ENCODE measurements at places on chromosomes 16 and 17.

- peak; percentile 87 for DNase-seq
Observed at GRCh38 chr16:25033852-25034251, 18.7 kb upstream of the ARHGAP17 start.

DNA sequence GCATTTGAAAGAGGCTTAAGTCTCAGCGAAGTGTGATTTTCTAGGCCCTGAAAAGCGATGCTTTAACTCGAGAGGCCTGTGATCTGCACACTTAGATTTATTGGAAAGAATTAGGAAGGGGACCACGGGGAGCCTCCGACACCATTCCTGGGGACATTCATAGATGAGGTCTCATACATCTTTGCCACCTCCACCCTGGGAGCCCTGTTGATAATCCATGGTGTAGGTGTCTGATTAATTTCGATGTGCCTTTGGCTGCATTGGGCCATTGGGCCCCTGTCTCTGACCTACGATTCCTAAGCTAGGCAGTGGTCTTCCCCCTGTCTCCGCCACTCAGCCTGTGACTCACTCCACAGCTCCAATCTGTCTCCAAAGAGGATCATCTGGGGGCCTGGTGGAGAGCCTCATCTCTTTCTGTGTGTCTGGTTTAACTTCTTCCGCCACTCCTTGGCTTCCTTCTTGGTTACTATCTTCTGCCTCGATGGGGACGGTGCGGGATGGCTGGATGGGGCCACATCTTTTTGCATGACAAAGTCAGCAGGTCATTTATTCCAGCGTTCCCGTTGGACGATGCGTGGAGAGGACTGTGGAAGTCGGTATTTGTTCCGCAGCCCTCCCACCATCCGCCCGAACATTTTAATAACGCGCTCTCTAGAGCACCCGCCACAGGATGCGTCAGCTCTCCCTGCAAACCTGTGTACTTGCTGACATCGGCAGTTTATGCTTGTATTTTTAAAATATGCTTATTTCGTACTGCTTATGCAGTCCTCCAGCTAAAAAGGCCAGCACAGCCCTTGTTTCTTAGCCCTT lies 109.3 kb downstream of the IRX3 start:
- no peak for DNase-seq

GRCh38 chr17:18182978-18183333 lies 672 bp upstream of the ALKBH5 start:
- no peak for DNase-seq

DNA sequence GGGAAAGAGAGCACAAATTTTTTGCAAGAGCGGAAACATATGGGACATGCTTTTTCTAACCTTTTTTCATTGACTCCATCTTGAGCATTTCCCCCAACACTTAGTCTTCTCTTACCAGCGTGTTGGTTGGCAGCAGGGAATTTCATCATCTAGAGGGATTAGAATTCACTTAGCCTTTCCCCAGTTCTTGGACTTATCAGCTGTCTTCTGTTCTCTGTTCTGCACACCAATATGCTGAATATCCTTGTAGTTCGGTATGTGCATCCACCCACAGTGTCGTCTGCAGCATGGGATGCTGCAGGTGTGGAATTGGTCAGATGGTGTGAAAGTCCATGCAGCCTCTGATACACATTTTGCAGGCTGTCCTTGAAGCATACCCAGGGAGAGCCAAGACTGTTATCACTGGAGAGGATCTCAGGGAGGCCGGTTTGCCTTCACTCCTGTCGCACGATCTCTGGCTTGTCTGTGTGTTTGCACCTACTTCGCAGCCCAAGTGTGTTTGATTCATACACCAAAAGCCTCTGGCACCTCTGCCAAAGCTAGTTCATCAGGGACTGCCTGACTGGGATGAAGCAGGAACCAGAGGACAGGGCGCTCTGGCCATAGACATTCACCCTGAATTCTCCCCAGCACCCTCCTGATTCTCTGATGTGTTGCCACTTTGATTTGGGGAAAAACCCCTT lies 93.3 kb downstream of the SOCS1 start:
- no peak for DNase-seq

GRCh38 chr16:87728026-87728425 lies 37.8 kb downstream of the KLHDC4 start:
- DNase-seq, result peak; percentile 88

DNA sequence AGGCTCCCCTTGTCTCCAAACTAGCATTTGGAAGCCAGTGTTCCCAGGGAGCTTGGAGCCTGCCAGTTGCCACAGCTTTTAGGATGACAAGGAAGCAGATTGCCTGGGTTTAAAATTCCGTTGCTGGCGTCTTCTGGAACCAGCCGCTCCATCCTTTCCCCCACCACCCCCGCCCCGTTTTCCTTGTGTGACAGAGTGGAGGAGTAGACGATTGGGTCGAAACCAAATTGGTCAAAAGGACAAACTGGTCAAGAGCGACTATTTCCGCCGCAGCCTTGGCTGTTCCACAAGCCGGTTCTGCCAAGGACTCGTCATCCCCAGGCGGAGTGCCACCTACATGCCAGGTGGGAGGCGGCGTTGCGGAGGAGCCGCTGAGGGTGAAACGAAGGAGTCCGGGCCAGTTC lies 91.1 kb downstream of the RPA1 start:
- DNase-seq, result no peak

DNA sequence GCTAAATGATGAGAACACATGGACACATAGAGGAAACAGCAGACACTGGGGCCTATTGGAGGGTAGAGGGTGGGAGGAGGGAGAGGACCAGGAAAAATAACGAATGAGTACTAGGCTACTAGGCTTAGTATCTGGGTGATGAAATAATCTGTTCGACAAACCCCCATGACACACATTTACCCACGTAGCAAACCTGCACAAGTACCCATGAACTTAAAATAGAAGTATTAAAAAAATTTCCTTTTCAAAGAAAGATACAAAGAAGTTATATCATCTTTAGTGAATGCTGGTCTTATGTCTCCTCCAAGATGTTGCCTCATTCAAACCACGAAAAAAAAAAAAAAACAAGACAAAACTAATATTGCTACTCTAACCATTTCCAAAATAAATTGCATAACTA lies 31.7 kb downstream of the MBTD1 start:
- peak; percentile 79 for DNase-seq

GRCh38 chr17:43988301-43988700 lies 16.1 kb upstream of the NAGS start:
- DNase-seq, result no peak

DNA sequence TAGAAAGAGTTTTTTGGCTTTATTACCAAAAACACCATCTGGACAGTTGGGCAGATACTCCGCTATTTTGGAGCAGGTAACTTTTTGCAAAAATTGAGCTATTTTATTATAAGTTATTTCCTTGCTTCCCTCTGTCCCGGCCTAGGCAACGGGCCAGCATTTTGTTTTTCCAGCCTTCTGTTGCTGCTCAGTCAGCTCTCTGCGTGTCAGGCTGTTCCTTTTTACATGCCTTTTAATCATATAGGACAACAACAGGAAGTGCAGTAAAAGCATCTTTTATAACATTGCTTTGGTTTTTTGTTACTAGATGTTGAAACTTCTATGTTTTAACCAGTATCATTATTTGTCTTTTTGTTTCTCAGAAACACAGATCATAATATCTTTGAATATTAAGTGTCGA lies 30.4 kb downstream of the PPM1D start:
- DNase-seq, result peak; percentile 67

DNA sequence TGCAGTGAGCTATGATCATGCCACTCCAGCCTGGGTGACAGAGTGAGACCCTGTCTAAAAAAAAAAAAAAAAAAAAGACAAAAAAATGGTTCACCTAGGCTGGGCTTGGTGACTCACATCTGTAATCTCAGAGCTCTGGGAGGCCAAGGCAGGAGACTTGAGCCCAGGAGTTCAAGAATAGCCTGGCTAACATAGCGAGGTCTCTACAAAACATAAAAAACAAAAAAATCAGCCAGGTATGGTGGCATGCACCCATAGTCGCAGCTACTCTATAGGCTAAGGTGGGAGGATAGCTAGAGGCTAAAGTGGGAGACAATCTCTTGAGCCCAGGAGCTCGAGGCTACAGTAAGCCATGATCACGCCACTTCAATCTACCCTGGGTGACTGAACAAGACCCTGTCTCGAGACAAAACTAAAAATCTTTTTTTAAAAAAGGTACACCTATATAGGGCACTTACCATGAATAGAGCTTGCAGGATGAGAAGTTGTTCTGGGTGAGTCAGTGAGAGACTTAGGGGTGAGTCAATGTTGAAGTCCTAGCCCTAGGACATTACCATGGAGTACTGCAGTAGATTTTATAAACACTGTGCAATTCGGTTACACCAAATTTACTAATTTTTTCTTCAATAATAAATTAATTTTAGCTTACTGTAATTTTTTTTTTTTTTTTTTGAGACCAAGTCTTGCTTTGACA lies 19.0 kb downstream of the USP32 start:
- DNase-seq, result peak; percentile 92

DNA sequence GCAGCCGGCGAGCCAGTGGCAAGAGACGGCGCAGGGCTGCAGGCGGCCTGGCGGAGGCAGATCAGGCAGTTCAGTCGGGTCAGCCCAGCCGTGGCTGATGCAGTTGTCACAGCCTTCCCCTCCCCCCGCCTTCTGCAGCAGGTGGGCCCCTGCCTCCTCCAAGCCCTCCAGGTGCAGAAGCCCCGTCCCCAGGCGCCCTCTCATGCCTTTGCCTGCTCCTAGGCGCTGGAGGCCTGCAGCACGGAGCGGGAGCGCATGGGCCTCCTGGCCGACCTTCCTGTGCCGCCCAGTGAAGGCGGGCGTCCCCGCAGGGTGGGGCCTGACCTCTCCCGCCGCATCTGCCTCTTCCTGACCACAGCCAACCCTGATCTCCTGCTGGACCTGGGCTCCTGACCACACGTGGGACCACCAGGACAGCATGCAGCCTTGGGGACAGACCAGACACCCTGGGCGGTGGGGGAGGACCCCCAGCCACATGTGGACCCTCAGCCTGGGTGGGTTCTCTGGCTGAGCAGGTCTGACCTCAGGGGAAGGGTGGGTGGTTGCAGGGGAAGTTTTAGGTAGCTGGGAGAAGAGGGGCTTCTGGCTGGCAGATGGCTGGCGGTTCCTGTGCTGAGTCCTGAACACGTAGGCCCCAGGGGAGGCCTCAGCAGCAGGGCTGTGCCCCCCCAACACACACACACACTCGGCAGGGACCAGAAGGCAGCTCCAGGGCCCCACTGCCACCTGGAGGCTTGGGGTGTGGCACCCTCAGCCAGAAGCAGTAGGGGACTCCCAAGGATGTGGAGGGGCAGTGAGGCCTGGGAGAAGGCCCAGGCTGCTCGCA lies 3.1 kb upstream of the MRPS34 start:
- DNase-seq, result no peak

DNA sequence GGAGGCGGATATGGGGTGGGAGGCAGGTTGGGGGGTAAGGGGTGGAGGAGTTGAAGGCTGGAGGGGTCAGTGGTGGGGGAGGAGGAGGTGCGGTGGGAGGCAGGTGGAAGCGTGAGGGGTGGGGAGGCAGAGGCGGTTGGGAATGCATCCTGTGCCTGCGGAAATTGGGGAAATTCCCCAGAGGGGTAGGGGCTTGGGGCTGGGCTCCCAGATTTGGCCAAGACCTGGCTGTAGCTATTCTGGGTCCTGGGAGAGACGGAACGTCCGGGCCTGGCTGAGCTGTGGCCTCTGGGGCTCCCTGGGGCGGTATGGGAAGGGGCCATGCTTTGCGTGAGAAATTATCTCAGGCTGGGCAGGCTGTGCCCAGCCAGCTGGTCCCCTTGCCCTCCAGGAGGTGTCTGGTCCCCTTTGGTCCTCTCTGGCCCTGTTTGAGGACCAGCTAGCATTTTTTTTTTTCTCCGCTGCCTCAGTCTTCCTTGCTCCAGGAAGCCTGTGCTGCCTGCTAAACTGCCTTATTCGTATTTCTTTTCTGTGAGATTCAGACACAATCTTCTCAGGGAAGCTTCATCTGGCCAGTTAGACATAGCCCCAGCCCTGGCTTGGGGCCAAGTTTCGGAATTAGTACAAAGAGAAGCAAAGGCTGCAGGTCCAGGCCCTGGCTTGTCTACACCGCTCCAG lies 7.3 kb upstream of the TRPV2 start:
- peak; percentile 69 for DNase-seq

DNA sequence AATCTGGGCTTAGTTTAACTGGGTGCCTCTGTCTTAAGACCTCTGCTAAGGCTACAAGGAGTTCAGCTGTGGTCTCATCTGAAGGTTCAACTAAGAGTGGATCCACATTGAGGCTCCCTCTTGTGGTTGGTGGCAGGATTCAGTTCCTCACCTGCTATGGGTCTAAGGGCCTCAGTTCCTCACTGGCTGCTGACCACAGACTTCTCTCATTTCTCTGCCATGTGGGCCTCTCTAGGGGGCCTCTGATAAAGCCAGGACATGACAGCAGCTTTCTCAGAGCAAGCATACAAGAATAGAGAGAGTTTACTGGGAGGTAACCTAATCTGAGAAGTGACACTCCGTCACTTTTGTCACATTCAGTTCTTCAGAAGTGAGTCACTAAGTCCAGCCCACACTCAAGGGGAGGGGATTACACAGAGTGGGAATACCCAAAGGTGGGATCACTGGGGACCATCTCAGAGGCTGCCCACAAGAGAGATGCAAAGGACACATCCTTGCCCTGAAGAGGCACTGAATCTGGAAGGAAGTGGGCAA lies 19.2 kb upstream of the ABAT start:
- DNase-seq, result peak; percentile 60

DNA sequence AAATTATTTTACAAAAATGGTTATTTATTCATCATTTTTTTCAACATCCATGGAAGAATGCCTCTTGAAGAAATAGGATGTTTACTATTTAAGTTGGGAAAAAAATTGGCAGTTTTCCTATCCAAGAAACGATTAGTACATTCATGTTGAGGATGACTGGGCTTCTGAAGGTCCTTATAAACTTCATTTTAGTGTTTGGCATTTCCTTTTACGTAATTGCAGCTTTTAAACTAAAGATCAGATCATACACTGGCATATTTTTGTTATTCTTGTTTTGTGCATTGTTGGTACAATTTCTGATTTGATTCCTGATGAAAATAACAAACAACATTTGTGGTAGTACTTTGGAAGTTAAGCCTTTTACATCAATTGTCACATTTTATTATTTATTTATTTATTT lies 11.5 kb downstream of the KCNJ16 start:
- DNase-seq, result peak; percentile 68

- no peak for DNase-seq
Observed at GRCh38 chr16:47712276-47713224, 251.4 kb downstream of the PHKB start.

DNA sequence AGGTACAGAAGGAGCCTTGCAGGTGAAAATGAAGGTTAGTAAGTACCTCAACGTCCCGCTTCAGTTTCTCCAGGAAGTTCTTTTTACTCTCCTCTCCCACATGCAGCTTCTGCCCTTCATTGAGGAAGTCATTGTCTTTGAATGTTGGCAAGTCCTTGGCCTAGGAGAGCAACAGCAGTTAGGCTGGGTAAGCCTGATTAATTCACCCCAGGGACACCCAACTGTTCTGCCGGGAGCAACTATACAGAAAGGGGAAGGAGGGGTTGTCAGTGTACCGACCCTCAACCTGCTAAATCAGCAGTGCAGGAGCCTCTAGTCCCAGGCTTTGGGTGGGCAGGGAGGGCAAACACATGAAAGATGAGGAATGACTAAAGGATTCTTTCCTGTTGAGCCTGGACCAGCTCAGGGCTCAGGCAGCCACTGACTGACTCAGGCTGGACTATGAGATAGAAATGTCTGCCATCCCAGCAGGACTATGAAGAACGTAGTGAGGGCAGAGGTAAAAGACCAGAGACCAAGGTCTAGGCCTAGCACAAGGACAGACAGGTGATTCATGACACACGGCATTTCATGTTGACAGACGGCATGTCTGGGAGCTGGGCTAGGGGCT lies 21.6 kb downstream of the PIP4K2B start:
- no peak for DNase-seq

Data from iris pigment epithelial cell (primary cell).